CD4-positive, CD25-positive, alpha-beta regulatory T cell (primary cell): ENCODE measurements at places on chromosomes 11 and 22. TPM values are rescaled to one million over a fixed set of nuclear protein-coding genes. Genes with fewer than 3 reads are reported as not detected.

DNA sequence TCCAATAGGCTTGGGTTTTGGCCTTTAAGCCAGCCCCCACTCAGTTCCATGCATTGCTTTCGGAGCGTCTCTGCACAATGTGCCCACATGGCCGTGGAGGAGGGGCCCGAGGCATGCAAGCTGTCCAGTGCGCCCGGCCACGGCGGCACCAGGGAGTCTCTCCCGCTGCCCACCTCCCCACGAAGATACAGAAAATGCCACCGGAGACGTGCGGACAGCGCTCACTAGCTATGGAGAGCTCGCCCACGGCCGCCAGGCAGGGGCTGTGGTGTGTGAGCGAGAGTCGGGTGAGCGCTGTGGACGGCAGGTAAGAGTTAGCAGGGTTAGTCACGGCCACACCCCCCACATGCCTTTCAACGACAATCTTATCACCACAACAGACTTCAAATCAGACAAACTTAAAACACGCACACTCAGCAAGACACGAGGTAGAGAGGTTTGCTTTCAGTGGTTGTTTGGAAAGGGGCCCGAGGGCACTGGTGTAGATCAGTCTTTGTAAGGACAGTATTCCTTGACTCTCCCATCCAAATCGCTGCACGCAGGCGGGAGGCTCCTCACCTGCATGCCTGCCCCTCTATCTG, 18.7 kb upstream of the BID start:
- DNase-seq = no peak

DNA sequence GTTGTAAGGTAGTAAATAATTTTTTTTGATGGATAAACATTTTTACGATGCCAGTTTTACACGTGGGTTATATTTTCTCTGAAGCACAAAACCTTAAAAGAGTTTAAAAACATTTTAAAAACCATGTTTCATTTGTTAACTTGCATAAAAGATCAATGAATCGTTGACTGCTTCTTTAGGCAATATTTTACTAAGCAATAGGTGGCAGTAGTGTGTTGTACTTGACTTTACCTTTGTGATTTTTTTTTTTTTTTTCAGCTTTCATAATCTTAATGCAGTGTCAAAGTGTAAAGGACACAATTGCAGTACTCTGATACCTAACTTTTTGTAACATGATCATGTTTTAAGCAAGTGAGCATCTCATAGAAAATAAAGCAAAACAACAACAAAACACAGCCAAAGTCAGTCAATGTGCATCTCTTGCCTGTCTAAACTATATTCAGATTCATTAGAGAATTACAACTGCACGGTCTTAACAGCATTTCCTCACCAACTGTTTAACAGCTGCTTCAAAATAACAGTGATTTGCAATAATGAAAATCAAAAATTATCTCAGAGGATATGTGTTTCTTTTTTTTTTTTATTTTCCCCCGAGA, 27.7 kb downstream of the DNAJC24 start:
- DNase-seq = no peak

OR51B4 gene
- not detected for polyA plus RNA-seq

- DNase-seq = no peak
Measured at GRCh38 chr11:121927789-121928188, 188.2 kb downstream of the BLID start.

DNA sequence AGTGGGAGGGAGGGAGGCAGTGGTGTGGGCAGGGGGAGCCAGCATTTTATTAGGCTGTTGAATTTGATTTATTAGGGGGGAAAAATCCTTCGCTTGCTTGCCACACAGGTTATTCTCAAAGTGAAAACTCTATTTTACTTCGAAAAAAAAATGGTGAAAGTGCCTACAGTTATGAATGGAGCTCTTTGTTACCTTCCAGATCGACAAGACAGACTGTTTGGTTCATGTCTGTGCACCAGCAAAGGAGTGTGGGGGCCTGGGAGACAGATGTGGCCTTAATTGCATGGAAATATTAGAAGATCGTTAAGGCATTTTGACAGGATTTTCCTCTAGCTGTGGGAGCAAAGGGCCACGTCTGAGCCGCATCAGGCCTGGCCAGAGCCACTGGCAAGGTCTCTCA, 45.7 kb downstream of the FLI1 start:
- no peak for DNase-seq

PHOX2A gene
- polyA plus RNA-seq = not detected

OR4A16 gene
- polyA plus RNA-seq = not detected

DNA sequence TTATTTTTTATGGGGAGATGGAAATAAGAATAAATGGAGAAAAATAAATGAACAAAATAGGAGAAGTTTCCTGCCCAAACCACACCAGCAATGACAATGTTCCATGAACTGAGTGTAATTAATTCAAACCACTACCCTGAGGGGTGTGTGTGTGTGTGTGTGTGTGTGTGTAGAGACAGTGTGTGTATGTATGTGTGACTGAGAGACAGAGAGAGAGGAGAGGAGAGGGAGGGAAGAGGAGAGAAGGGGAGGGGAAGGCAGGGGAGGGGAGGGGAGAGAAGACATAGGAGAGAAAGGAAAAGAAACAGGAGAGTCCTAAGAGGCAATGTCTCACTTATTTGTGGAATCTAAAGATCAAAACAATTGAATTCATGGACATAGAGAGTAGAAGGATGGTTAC, 65.0 kb upstream of the POU2AF1 start:
- no peak for DNase-seq

OR10D3 gene
- not detected for polyA plus RNA-seq

DNA sequence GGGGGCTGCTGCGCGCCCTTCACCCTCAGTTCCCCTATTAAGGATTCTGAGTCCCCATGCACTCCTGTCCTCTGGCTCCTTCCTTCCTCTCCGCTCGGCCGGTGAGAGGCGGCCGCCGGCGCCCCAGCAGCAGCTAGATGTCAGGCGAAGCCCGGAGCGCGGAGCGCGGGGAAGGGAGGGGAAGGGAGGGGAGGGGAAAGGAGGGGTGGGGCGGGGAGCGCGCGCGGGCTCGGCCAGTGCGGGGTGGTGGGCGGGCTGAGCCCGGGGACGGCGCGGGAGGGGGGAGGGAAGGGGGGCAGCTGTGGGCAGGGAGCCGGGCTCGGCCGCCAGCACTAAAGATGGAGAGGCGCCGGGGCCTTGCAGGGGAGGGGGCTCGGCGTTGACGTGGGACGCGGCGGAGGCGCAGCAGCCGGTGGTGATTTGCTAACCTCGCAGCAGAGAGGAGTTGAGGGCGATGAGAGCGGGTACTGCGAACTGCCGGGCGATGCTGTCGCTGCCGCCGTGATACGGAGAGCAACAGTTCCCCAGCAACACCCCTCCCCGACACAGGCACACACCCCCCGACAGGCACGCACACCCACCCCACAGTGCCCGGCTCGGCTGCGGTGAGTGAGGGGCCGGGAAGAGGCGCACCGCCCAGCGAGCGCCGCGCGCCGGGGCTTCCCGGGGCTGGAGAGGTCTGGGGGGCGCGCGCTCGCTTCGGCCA, at the start of gene ZBTB16:
ZBTB16 (plus strand) TSS at position 434 of the 706 bp plus-strand sequence. CDS start 3,590 bp downstream, outside the sequence.
- peak; percentile 63 for DNase-seq

PIWIL4 gene
- polyA plus RNA-seq = 0.75 TPM

- no peak for DNase-seq
Measured at GRCh38 chr11:38842991-38843390, 2245.0 kb upstream of the RAG2 start.

DNA sequence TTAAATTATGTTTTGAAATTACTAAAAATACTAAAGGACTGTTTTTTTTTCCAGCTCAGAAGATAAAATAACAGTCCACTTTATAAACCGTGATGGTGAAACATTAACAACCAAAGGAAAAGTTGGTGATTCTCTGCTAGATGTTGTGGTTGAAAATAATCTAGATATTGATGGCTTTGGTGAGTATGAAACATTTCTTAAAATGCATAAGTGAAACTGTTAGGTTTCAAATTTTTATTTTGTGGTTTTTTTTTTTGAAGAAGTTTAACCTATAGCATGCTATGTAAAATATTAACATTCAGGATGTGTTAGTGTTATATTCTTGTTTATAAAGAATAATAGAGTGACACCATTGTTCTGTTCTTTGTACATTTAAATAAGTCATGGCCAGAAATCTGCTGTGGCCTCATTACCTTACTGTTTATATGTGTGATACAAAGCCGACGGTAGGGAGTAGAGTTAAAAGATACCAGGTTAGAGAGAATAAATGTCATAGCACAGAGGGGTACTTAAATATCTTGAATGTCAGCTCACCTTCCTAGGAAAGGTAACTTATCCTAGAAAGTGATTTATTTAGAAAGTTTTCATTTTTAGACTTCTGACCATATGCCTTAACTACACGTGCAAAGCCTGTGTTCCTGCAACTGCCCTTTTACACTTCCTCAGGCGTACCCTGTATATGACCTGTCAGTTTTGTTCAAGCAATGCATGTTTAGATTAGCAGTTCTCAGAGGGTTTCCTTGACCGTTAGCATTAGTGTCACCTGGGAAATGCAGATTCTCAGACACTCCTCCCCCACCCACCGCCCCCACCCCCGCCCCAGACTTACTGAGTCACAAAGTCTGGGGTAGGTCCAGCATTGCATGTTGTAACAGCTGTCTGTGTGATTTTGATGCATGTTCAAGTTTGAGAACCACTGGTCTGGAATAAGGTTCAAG, 6.3 kb downstream of the FDX1 start:
- no peak for DNase-seq

DNA sequence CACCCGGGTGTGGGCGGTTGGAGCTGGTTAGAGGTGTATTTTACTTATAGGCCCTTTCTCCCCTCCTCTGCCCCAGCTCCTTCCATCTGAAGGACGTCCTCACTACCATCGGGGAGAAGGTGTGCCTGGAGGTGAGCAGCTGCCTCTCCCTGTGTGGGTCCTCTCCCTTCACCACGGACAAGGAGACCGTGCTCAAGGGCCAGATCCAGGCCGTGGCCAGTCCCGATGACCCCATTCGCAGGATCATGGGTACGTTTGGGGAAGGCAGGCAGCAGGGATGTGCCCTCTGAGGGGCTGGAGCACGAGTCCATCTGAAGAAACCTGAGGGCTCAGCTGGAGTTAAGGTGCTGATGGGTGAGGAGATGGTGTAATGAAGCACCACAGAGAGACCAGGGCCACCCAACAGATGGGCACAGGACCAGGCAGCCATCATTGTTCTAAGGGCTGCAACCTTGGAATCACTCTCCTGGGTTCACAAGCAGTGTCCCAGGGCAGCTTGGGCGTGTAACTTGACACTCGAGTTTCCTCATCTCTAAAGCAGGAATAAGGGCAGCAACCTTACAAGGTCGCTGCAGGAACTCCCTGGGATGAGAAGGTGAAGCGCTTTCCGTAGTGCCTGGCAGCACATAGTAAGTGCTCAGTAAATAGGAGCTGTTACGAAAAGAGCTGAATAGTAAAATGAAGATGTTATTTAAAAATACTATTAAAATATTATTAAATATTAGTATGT, 29.4 kb downstream of the TCP11L1 start:
- DNase-seq = no peak
